ENCODE measurements at places on chromosomes 1 and 21.
A peak's percentile ranks its signal among the peaks of the same experiment; 100 is the strongest.

- DNase-seq = peak; percentile 23
Observed at GRCh38 chr1:110060034-110060661, 10.3 kb downstream of the ALX3 start.

- no peak for DNase-seq
Observed at GRCh38 chr1:55033265-55033614, 6.1 kb upstream of the PCSK9 start.

DNA sequence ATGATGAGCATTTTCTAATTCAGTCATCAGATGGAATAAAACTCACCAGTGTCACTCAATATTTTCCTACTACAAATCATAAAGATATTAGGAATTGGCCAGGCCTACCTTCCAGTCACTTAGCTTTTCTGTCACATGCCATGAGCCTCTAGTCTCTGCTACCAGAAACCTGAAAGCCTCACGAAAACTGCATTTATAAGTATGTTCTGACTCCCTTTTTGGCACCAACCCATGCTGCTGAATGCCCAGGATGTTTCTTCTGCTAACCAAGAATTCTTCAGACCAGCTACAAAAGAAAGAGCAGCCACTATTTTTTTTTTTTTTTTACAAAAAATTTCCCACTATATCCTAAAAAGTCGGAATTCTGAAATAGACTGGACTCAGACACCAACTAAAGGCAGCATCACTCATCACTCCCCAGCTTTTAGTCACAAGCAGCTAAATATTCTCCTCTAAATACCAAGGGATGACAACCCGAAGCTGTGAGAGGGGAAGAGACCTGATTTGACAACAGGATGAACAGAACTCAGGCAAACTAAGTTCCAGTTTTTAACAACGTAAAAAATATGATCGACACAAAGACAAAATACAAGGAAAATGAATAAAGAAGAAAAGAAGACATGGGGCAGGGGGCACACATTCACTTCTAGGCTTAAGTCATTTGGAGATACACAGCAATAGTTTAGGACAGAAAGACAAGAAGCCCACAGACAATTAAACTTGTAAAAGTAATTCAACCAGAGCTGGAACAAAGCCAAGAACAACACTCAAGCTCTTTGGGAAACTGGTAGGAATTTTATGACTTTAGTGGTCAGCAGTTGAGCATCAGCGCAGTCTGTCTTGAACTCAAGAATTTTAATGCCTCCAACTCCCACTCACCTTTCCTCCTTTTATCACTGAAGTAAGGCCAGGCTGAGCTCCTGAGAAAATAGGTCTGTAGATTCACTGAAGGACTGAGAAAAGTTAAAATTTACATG lies 1.7 kb downstream of the DCAF8 start:
- peak; percentile 24 for DNase-seq

DNA sequence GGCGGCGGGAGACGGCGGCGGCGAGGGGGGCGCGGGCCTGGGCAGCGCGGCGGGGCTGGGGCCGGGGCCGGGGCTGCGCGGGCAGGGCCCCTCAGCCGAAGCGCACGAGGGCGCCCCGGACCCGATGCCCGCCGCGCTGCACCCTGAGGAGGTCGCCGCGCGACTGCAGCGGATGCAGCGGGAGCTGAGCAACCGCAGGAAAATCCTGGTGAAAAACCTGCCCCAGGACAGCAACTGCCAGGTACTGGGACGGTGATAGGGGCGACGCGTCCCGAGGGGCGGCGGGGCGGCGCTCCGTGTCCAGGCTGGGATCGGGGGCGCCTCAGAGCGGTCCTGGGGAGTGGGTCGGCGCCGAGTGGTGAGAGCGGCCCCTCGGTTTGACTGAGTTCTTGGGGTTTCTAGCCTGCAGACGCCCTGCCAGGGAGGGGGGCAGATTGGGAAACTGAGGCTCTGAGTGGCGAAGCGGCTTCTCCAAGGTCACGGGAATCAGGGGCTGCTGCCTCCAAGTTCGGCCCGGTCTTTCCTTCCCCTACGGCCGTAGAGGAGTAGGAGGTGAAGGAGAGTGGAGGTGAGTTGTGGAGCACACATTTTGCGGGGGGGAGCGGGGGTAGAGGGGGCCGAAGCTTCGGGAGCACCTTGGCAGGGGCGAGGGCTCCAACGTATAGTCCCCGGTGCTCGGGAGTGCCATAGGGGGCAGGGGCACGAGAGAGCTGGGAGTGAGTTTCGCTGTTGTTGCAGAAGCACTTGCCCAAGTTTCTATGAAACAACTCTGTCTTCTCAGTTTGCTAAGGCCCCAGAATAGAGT lies 508 bp downstream of the RAVER2 start:
- DNase-seq = no peak

GRCh38 chr1:167714098-167714438 lies 7.7 kb upstream of the MPZL1 start:
- DNase-seq = no peak

DNA sequence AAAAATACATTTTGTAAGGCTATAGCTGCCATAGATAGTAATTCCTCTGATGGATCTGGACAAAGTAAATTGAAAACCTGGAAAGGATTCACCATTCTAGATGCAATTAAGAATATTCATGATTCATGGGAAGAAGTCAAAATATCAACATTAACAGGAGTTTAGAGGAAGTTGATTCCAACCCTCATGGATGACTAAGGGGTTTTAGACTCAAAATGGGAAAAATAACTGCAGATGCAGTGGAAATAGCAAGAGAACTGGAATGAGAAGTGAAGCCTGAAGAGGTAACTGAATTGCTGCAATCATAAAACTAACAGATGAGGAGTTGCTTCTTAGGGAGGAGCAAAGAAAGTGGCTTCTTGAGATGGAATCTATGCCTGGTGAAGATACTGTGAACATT lies 230.8 kb downstream of the KCTD3 start:
- DNase-seq = no peak

GRCh38 chr1:37480125-37480466 lies 5.7 kb downstream of the ZC3H12A start:
- no peak for DNase-seq

GRCh38 chr1:106613861-106614260 lies 442.6 kb upstream of the PRMT6 start:
- no peak for DNase-seq

DNA sequence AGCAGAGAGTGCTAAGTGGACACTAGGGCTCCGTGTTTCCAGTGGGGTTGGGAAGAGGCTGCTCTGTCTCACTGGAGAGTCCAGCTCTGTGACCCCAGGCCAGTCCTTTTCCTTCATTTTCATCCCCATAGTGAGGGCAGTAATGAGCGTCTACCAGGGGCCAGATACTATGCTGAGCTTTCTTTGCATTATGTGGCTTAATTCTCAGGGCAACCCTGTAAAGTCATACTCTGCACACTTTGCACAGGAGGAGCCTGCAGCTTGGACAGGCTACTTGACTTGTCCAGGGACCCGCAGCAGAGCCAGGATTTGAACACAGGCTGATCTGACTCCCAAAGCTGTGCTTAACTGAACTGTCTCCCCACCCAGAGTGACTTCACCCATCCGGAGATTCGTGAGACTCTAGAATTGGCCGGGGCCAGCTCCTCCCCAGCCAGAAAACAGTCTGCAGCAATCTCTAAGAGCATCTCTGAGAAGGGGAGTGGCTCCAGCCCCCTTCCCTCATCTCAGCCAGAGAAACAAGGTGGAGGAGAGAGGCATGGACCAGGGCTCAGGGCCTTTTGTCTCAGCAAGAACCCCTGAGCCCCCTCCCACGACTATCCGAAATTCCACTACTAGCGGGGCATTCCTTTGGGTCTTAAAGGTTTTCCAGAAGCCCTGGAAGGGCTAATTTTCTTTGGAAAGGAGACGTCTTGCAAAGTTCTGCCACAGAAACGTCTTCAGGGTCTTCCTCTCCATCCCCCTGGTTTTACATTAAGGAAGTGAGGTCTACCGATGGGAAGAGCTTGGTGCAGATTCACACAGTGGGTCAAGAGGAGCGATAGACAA lies 866 bp upstream of the FNDC5 start:
- no peak for DNase-seq

- DNase-seq = no peak
Observed at GRCh38 chr1:25590096-25590824, 26.3 kb upstream of the MAN1C1 start.

DNA sequence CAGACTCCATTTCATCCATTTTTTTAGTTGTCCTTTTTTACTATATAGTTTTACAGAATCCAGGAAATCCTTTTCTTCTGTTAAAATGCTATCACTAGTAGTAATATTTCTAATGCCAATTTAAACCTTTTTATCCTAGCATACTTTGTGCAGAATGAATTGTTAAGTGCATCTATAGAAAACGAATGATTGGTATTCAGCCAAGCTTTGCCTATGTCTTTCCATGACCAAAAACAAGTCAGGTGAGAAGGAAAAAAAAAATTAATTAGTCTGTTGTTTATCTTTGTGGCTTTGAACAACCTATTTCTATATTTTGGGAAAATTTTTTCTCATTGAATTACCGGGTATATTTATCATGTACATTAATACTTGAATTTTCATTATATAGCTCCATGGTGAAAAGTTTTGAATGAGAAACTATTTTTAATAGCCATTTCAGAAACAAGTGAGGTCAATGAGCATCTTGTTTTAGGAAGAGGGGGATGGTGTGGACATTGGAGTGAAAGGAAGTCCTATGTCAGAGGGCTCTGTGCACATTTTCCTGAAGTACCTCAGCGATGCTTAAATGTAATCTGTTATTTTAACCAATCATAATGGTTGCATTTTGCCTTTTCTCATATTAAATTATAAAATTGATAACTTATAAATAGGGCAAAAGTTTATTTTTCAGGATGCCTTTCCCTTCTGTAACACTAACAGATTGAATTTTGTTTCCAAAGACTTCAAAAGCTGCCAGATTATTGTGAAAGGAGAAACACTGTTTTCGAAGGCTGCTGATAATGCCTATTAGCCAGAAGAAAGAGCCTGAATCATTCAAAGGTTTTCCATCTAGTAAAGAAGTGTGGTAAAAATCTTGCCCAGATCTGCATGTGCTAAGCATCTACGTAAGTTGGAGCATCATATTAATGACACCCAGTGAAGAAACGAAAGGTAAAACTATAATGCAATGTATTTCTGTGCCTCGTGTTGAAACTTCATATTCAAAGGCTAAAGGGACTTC lies 73.8 kb upstream of the S1PR1 start:
- DNase-seq = no peak

DNA sequence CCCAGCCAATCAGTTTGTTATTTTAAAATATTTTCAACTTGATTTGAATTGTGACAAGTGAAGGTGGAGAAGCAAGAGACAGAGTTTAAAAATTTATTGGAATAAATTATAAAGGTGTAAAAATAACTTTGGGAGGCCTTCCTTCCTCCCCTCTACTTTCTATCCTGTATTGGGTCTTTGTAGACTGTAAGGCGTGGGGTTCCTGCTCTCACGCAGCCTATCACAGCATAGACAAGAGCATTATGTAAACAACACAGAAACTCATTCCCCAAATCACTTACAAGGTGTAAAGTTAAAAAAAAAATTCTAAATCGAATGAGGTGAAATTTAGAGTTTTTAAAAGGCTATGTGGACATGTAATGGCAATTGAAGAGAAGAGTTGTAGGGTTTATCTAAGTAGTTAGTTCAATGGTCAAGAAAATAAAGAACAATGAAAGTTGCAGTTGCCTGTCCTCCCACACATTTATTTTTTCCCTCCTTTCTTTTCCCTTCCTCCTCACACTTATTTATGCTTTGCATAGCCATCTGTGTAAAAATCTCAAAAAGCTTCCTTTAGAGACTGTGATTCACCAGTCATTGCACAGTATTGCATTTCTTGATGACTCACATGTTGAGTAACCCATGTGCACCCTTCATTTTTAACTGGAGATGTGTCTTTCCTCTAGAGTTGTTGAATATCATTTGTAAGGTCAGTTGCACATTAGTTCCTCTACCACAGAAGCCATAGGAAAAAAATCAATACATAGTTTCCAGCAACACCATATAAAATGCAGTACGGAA lies 242.2 kb downstream of the PTPRC start:
- no peak for DNase-seq

GRCh38 chr1:16110884-16111283 lies 37.4 kb upstream of the FAM131C start:
- DNase-seq = no peak

GRCh38 chr1:7896994-7897393 lies 43.6 kb downstream of the TNFRSF9 start:
- DNase-seq = no peak

- no peak for DNase-seq
Observed at GRCh38 chr1:12620488-12620865, 2.5 kb upstream of the DHRS3 start.

GRCh38 chr1:168408539-168408865 lies 127.8 kb downstream of the TBX19 start:
- DNase-seq = no peak

DNA sequence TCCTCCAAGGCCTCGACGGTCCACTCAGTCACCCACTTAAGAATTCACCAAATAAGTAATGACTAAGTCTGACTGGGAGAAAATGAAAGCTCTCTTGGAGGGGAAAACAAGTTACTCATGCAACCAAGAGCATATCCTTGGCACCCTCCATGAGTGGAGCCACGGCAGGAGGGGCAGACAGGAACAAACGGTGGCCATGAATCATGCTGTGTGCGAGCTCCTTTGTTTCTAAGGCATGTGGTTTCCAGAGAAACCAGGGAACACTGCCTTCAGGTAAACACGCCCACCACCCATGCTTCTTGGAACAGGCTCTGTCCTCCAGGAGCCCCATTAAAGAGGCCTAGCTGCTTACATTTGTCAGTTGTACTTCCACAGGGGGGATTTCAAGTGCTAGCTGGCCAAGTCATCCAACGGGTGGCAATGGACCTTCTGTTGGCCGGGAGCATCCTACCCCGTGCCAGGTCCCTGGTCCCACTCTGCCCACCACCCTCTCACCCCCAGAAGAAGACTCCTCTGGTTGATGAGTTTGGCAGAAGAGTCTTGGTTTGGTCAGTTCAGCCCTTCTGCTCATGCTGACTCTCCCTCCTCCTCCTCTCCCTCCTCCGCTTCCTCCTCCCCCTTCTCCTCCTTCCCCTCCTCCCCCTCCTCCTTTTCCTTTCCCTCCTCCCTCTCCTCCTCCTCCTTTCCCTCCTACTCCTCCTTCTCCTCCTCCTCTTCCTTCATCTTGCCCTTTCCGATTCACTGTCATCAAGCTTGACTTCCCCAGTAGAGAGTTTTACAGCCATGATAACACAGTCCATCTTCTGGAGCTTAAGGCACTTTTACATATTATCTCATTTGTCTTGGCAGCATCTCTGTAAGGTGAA lies 107.6 kb downstream of the CCDC185 start:
- DNase-seq = no peak

- DNase-seq = no peak
Observed at GRCh38 chr1:87242445-87243185, 86.1 kb upstream of the LMO4 start.

DNA sequence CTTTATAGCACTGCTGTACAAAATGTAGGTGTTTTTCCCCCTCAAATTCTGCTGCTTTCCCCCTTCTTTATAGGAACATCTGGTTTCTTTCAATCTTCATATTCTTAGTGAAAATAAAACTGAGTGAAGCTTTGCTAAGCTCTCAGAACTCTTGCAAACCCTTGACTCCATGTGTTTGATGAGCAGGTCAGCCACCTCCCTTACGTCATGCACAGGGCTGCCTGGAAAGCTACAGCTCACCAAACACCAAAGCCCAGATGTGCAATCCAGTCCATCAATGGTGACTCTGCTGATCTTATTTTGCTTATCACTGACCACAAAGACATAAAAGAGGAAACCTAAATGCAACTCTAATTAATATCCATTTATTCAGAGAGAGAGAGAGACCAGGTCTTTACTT lies 5.5 kb downstream of the CACNA1E start:
- no peak for DNase-seq

Measured in dorsolateral prefrontal cortex (tissue), 122 donors.